Neural crest cell (in vitro differentiated cells): ENCODE measurements at places on chromosomes 1 and 21. TPM values are rescaled to one million over a fixed set of nuclear protein-coding genes. Genes with fewer than 3 reads are reported as not detected.

Gene ABCB10
- total RNA-seq: 24.0 and 25.2 TPM in 2 replicates

DNA sequence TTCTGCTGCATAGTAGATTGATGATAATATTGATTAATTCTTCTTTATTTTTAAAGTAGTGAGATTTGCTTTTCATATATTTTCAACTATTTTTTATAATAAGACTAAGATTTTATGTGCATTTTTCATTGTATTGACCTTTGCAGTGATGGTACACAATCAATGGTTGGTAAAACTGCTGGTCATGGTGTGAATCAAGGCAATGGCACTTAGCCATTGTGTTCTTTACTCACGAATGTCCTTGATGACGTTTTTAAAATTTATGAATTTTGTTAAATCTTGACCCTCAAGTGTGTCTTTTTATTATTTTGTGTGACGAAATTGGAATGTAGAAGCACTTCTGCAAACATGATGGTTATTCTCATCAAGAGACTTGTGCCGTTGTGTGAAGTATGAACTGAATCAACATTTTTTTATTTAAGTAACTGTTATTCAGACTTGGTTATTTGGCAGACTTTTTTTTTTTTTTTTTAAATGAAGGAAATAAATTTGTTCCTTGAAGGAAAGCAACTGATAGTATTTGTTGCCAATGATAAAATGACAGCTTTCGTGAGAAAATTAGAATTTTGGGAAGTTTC lies 22.6 kb downstream of the CDC73 start:
- H3K4me1 ChIP-seq: peaks cover 7% of the 10 kb centered on the region
- no peak overlapping the region for H3K4me3 ChIP-seq
- H3K36me3 ChIP-seq: peaks cover 17% of the 10 kb centered on the region
- DNase-seq: no peak
- H3K27ac ChIP-seq: no peak overlapping the region

- no peaks in the 10 kb centered on the region for H3K27me3 ChIP-seq
- peaks cover 30% of the 10 kb centered on the region for H3K4me1 ChIP-seq
- H3K27ac ChIP-seq: peak overlapping the region; percentile 46
- DNase-seq: no peak
These were observed 2.0 kb upstream of the SRM start for GRCh38 chr1:11061652-11062365.

DNA sequence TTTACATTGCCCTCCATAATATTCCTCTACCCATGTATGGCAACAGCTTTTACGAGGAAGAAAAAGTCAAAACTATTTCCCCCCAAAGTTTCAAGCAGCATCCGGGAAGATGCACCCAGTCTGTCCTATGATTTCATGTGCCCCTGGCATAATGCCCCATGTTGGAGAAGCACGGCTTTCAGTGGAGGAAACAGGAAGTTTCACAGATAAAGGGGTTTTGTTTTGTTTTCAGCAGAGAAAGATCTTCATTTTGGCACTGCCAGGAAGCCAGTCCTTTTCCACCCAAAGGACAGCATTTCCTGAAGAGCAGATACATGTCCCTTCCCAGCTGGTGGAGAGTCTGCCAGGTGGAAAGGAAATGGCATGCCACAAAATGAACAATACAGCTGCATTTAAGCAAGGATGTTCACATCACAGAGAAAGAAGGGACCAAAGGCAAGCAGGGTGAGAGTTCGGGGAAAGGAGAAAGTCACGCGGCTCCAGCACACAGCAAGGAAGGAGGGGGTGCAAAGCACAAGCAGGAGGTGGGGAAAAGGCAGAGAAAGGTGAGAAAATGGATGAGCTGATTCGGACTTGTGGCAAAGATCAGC lies 95.3 kb upstream of the HIVEP3 start:
- H3K27me3 ChIP-seq: peaks cover 30% of the 10 kb centered on the region
- H3K27ac ChIP-seq: no peak overlapping the region
- H3K4me3 ChIP-seq: no peak overlapping the region
- DNase-seq: no peak

- H3K27me3 ChIP-seq: peaks cover 3% of the 10 kb centered on the region
- peak overlapping the region; percentile 99 for H3K27ac ChIP-seq
- peak overlapping the region; percentile 99 for H3K4me3 ChIP-seq
- no peak for DNase-seq
- peaks cover 59% of the 10 kb centered on the region for H3K4me1 ChIP-seq
- H3K36me3 ChIP-seq: no peaks in the 10 kb centered on the region
These were observed 1.4 kb downstream of the ZNF697 start for GRCh38 chr1:119646521-119647227.

DNA sequence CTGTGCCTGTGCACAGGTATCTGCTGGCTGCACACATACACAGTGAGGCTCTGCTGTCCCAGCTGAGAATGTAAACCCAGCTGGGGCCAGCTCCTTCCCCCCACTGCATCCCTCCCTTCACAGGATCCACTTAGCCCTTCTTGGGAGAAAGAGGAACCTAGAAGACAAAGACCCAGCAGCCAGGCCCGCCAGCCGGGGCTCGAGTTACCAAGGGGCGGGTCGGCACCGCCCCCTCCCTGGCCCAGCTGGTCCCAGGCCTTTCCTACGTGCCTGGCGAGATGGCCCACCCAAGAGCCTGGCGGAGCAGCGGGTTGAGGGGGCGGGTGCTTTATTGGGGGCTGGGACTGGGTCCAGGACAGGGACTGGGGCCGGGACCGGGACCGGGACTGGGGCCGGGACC lies 2.1 kb downstream of the SH3BGRL3 start:
- peaks cover 5% of the 10 kb centered on the region for H3K27me3 ChIP-seq
- peaks cover 6% of the 10 kb centered on the region for H3K36me3 ChIP-seq
- H3K27ac ChIP-seq: peak overlapping the region; percentile 39
- H3K4me1 ChIP-seq: peaks cover 49% of the 10 kb centered on the region

DNA sequence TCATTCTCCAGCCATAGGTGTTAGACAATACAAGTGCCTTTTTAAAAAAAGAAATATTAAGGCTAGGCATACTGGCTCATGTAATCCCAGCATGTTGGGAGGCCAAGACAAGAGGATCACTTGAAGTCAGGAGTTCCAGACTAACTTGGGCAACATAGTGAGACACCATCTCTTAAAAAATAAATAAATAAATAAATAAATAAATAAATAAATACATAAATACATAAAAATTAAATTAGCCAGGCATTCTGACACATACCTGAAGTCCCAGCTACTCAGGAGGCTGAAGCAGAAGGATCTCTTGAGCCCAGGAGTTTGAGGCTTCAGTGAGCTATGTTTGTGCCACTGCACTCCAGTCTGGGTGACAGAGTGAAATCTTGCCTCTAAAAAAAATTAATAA lies 85.8 kb upstream of the ATP1B1 start:
- H3K27me3 ChIP-seq: peaks cover 9% of the 10 kb centered on the region
- H3K36me3 ChIP-seq: no peaks in the 10 kb centered on the region
- H3K4me1 ChIP-seq: no peaks in the 10 kb centered on the region
- H3K4me3 ChIP-seq: no peak overlapping the region
- no peak overlapping the region for H3K27ac ChIP-seq

- no peak overlapping the region for H3K27ac ChIP-seq
- peak; percentile 34 for DNase-seq
- H3K4me1 ChIP-seq: peaks cover 16% of the 10 kb centered on the region
- peak overlapping the region; percentile 81 for H3K4me3 ChIP-seq
- H3K36me3 ChIP-seq: no peaks in the 10 kb centered on the region
These were observed 3.0 kb downstream of the ARTN start for GRCh38 chr1:43936431-43937151.

GRCh38 chr1:199084293-199084692 lies 445.5 kb downstream of the PTPRC start:
- no peak overlapping the region for H3K27ac ChIP-seq
- no peaks in the 10 kb centered on the region for H3K27me3 ChIP-seq
- H3K36me3 ChIP-seq: no peaks in the 10 kb centered on the region
- peaks cover 3% of the 10 kb centered on the region for H3K4me1 ChIP-seq
- no peak overlapping the region for H3K4me3 ChIP-seq
- no peak for DNase-seq

DNA sequence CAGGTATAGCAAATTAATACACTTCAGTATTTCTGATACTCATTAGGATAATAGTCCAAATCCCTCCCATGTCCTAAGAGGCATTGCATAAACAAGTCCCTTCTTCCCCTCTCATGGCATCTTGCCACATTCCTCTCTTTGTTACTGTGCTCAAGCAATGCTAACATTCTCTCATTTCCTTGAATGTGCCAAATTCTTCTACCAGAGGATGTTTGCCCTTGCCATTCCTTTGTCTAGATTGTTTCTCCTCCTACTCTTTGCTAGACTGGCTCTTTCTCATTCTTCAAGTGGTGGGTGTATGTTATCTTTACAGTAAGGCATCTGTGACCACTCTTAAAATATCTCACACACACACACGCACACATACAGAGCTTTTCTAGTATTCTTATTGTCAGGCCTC lies 621.0 kb upstream of the CXADR start:
- H3K4me1 ChIP-seq: no peaks in the 10 kb centered on the region
- H3K36me3 ChIP-seq: no peaks in the 10 kb centered on the region
- DNase-seq: no peak
- H3K27ac ChIP-seq: no peak overlapping the region
